ENCODE measurements at places on chromosomes 1 and 21.

DNA sequence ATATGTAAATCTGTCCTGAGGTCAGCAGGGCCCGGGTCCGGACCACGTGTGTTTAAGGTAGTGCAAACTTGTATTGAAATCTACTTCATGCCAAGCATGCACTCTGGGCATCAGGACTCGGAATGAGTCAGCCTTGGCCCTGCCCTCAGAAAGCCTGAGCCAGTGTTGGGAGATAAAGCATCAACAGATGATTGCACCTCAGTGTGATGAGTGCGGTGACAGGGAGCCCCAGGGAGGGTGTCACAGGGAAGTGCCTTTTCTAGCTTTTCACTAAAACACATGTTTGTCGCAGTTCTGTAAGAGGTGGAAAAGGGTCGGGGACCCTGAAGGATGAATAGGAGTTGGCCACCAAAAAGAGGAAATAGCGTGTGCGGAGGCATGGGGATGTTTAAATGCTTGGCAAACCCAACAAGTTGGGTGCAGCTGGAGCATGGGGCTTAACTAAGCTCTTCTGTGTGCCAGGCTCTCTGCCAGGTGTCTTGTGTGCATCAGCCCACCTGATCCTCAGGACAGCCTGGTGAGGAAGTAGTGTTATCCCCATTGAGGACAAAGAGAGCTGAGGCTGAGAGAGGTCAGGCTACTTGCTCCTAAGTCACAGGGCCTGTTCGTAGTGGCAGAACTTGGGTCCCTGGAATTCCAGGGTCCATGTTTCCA is 48.2 kb upstream of the EPB41 start:
- no peak for DNase-seq

GRCh38 chr1:235940285-235940684 is 73.6 kb upstream of the LYST start:
- no peak for DNase-seq

DNA sequence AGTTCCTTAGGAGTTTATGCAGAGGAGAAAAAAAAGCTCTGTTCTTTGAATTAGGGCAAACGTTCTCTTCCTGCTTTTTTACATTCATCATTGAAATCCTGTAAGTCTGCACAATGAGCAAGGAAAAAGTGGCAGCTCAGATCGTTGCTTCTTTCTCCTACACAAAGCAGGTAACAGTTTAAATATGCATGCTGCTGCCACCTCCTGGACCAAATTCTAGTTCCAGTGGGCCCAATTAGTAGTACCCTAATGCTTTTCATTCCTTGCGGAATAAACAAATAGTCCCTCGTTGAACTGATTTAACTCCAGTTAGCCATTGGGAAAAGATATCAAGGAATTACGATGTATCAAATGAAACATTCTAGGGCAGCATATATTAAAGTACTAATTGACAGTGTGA is 20.1 kb downstream of the YTHDF2 start:
- DNase-seq, result no peak

- DNase-seq, result peak; percentile 23
Observed at GRCh38 chr1:3651930-3652547, at the start of gene TP73. TP73 (plus strand) TSS chr1:3652516; CDS start chr1:3682366, 29,850 bp downstream.

- DNase-seq, result no peak
Observed at GRCh38 chr1:1156140-1157032, 17.3 kb upstream of the TTLL10 start.

DNA sequence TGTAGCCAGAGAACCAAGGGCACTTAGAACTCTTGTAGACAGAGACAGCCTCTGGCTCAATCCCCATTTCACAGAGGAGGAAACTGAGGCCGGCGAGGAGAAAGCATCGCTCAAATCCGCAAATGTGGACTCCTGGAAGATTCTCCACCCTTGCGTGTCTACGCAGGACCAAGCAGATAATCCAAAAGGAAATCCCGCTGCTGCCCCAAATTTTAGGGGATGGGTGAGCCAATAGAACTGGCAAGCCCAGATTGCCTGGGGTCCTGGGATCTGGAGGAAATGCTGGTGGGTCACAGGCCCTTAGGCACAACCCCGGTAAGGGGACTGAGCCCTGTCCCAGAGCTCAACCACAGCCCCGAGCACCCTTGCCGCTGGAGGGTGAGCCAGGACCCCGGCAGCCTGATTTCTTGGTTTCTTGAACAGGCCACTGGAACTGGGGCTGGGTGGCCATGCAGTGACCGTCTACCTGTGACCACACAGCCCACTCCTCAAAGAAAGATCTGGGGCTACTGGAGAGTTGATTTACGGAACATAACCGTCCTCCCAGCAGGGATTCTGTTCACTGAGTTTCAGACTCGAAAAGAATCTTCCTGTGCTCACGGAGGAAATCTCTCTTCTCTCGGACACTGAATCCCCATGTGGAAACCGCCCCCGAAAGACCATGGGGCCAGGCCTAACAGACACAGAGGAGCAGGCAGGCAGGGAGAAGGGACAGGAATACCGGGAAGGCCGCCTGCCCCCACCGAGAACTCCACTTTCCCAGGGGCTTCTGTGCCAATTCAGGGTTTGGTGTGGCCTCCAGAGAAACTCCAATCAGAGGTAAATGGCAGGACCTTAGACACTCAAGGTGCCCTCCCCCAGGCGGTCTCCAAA is 238.4 kb downstream of the NPHP4 start:
- no peak for DNase-seq

DNA sequence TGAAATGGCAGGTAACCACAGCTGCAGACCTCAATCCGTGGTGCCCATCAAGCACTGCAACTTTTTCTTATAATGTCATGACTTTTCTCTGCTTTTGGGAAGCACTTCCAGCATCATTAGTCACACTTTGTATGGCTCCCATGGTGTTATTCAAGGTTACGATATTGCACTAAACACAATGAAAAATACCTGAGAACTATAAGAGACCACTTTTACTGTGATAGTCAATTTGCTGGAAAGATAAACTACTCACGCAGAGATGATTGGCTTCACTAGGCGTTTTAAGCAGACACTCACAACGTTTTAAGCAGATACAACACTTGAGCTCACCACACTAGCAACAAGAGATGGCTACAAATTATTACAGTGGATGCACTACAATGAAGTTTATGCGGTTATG is 103.2 kb upstream of the CHRM3 start:
- DNase-seq, result no peak

GRCh38 chr1:160049101-160049500 is 17.3 kb upstream of the PIGM start:
- DNase-seq, result no peak

GRCh38 chr1:187922255-187922654 is 1093.5 kb downstream of the PLA2G4A start:
- DNase-seq, result no peak

GRCh38 chr1:60619581-60619980 is 462.8 kb upstream of the NFIA start:
- DNase-seq, result no peak

DNA sequence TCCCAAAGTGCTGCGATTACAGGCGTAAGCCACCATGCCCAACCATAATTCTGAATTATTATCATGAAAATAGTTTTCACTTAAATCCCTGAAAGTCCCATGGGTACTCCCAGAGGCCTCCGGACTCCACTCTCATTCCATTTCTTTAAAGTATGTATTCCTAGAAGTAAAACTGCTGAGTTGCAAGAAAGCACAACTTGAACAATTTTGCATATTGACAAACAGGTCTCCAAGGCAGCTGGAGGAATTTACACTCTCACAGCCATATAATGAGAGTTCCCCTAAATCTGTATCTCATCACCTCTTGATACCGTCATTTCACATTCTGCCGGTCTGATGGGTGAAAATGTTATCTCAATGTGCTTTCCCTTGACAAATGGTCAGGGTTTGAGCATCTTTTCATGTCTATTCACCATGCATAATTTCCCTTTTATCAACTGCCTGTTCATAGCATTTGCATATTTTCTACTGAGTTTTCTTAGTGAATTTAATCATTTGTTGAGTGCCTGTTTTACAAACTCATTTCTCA is 129.4 kb downstream of the SMYD3 start:
- DNase-seq, result no peak

DNA sequence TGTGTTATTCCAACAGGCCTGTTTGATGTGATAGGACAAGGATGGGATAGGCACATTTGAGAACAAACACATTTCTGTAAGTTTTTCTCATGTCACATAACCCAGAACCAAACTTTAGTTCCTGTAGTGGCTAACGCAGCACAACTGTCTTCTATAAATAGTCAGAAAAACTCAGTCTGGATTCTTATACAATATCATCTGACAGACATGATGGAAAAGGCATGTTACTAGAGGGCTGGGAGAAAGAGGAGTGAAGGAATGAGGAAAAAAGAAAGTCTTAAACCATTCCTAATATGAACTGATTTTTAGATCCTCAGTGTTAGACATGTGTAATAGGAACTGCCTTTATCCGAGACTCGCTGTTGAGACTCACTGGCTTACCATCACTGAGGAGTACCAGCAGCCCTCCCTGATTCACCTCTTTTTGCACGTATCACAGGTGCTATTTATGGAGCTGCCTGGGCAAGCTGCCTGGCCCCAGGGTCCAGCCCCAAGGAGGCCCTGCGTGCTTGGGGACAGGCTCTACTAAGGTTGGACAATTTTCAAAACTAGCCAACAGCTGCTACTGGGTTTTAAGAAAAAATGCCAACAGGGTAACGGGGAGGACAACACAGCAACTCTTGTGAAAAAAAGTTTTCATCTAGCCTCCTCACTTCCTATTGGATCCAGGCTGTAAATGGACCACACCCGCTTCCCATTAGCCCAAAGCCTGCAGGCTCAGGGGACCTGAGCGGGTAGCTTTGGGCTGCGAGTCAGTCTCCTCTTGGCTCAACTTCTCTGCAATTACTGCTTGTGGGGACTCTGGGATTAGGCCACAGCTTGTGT is 30.7 kb upstream of the SERBP1 start:
- DNase-seq, result no peak

- DNase-seq, result no peak
Observed at GRCh38 chr1:238475712-238476111, 585.0 kb upstream of the ZP4 start.

GRCh38 chr21:41065539-41065938 is 102.4 kb upstream of the BACE2 start:
- DNase-seq, result no peak

DNA sequence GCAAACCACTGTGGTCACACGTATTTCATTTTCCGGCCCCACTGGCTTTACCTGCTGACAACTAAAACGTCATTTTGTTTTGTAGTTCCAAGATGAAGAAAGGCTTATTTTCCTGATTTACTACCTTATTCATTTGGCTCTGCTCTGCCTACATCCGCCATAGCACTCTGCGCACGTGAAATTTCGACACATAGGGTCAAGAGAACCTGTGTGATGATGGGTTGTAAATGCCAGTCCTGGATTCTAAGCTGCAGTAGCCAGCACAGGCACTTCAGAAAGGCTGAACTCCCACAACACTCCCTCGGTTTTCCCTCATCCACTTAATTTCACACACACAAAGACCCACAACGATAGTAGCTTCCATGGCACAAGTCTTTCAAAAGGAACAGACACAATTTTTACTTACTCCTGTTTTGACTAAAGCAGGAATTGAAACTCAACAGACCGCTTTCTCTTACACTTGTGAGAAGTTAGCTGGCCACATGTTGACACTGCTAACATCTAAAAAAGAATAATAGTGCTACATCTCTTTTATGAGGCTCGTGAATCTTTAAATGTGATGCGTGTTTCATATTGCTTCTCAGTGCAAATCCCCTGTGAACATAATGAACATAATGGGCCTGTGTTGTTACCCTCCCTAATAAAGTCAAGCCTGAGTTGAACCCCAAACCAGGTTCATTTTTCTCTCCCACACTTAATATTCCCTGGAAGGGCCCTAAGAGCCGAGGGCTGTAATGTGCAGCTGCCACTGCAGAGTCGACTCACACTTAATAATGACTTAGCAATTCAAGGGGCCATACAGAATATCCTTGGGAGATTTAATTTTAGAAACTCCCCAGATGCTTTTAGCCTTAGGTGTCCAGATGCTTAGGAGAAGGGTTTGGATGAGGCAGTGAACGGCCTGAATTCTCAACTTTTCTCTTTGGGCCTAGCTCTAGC is 1.5 kb upstream of the RUNX1 start:
- DNase-seq, result peak; percentile 39

DNA sequence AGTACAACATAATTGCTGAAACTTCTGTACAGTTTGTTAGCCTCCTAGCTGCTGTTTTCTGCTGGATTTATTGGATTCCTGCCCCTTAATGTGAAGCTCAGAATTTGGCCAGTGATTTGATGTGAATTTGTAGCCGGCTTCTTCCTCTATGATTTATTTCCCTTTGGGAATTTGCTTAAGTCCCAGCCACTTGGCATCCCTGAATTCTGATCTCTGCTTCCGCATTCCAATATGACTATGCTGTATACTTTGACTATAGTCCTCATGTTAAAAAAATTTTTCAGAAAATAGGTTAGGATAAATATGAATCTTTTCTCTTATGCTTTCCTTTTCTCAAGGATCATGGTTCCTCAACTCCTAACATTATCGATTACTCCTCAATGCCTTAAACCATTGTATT is 12.4 kb upstream of the LRIF1 start:
- no peak for DNase-seq

DNA sequence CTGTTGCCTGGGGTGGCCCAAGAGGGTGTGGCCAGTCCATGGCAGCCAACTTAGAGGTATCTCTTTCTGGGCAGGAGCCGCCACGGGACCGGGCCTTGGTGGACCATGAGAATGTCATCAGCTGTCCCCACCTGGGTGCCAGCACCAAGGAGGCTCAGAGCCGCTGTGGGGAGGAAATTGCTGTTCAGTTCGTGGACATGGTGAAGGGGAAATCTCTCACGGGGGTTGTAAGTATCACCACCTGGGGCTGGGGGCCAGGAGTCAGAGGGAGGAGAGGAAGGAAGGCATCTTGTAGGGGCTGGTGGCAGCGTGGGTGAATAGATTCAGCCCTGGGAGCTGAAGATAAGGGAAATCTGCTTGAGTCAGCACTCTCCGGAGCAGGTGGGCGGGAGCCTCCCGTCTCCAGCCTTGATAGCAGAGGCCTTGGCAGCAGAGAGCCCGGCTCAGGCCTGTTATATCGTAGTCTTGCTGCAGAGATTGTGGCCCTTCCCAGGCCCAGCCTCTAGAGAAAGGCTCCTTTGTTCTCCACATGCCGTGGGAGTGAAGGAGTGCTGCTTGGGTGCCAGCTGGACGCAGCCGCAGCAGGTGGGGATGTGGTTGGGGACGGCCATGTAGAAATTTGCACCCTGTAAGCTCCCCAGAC is 25.4 kb downstream of the PHGDH start:
- DNase-seq, result no peak

DNA sequence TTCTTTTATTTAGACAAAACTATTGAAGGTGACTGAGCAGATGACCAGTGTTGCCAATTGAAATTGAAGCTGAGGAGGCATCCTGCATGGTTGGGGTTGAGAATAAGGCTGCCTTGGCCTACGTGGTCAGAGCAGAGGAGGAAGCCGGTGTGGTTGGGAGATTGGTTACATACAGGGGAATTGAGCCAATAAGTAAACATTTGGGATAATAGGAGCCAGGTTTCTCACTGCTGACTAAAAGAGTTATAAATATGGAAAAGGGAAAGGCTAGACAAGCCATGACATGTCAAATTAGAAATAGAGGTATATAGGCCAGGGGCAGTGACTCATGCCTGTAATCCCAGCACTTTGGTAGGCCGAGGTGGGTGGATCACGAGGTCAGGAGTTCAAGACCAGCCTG is 15.8 kb downstream of the SNX7 start:
- peak; percentile 83 for DNase-seq

Data from foreskin fibroblast (primary cell).